ENCODE measurements at places on chromosomes 2 and 18.
A peak's percentile ranks its signal among the peaks of the same experiment; 100 is the strongest.

GRCh38 chr2:146004462-146004861 is 1484.5 kb upstream of the ZEB2 start:
- DNase-seq, result no peak

- DNase-seq, result no peak
Observed at GRCh38 chr18:56580026-56580425, 58.4 kb downstream of the TXNL1 start.

GRCh38 chr2:45859682-45860081 is 208.2 kb downstream of the PRKCE start:
- DNase-seq, result no peak

GRCh38 chr18:46445522-46446313 is 211.3 kb downstream of the LOXHD1 start:
- peak; percentile 3 for DNase-seq

GRCh38 chr2:134258684-134259388 is 5.0 kb downstream of the MGAT5 start:
- DNase-seq, result no peak

GRCh38 chr18:13393338-13393737 is 174.8 kb downstream of the LDLRAD4 start:
- no peak for DNase-seq

DNA sequence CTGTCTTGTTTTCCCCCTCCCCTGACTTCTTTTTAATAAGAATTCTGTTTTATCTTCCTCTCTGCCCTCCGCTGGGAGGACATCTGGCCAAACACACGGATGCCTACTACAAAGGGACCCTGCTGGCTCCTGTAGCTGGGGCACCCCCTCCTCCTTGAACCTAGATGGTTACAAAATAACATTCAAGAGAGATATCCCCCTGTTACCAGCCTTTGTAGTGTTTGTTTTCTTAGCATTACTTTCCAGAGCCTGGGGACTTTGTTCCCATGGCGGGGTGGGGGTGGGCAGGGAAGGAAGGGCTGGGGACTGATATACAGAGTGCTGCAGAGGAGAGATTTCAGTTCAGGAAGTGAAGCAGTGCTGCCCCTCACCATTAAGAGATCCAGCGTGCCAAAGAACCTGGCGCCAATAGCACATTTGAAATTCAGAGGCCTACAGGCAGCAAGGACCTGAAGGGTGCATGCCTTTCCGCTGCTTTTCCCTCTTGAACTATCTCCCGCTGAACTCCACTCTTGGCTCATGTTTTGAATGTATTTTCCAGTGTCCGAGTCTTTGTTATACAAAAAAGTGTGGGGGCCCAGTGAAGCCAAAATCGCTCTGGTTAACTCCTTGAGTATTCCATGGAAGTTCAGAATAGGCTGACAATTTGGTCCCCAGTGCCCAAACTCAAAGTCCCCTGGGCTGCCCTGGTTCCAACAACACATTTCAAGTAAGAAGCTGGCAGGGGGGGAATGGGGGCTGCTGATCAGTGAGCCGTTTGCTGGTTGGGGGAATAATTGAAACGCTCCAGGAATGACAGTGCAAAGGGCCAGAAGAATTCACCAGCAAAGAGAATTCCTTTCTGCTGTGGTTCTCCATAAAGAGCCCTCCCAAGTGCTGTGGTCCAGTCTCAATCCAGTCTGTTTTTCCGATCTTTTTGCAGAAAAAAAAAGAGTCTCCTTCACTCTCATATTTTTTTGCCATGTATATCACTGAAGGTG is 94.8 kb upstream of the THOC1 start:
- DNase-seq, result no peak

GRCh38 chr18:49400398-49401072 is 59.9 kb downstream of the DYM start:
- peak; percentile 87 for DNase-seq

GRCh38 chr2:234863043-234863934 is 88.5 kb upstream of the SH3BP4 start:
- DNase-seq, result no peak

GRCh38 chr2:237222601-237223041 is 136.9 kb downstream of the COPS8 start:
- peak; percentile 41 for DNase-seq

DNA sequence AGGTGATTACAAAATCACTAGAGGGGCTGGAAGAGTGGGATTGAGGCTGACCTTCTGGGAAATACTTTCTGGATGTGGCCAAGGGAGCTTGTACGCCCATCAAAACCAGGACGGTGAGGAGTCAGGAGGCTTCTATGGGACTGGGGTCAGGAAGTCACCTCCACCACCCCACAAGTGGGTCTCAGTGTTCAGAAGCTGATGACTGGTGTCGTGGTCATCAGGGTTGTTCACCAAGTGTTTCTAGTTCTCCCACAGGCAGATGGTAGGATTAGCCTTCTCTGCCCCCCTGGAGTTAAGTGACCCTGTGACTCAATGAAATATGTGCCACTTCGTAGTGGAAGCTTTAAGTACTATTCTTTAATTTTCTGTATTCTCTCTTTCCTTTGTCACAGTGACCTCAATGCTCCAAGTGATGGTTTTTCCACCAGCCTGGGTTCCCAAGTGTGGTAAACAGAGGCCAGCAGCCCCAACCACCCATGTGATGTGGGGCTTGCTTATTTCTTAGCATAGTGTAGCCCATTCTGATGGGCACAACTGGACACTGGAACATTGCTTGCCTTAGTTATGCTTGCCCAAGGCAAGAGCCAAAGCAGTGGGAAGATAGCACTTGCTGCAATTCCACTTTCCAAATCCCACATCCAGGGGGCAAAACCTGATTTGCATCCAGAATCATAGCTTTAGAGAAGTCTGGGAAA is 258.8 kb downstream of the CYP26B1 start:
- DNase-seq, result no peak

GRCh38 chr18:79735071-79735980 is 55.7 kb downstream of the CTDP1 start:
- no peak for DNase-seq

- DNase-seq, result no peak
Observed at GRCh38 chr2:144102386-144102785, 417.5 kb downstream of the ZEB2 start.

- peak; percentile 60 for DNase-seq
Observed at GRCh38 chr18:22703883-22704585, 229.1 kb upstream of the RBBP8 start.

- no peak for DNase-seq
Observed at GRCh38 chr2:132416723-132417395, at the start of gene GPR39. Gene GPR39 (plus strand): TSS chr2:132416805.
